ENCODE measurements at places on chromosomes 2 and 18. TPM values are rescaled to one million over a fixed set of nuclear protein-coding genes. Genes with fewer than 3 reads are reported as not detected.

The CYP26B1 gene
- 11.0 TPM for total RNA-seq

The MAB21L4 gene
- total RNA-seq = not detected

The DNAH7 gene
- total RNA-seq = 0.12 TPM

The ZNF519 gene
- 1.6 TPM for total RNA-seq
